NK-92 treated with Interleukin-12 subunit alpha and Interleukin-12 subunit beta, amount 100 ng/mL, for 24 hours (cell line): ENCODE measurements at places on chromosomes 13 and 19.

- no peak for DNase-seq
Observed at GRCh38 chr13:41224113-41225110, 30.0 kb upstream of the KBTBD7 start.

- DNase-seq, result no peak
Observed at GRCh38 chr13:29577136-29578051, 18.1 kb downstream of the SLC7A1 start.

DNA sequence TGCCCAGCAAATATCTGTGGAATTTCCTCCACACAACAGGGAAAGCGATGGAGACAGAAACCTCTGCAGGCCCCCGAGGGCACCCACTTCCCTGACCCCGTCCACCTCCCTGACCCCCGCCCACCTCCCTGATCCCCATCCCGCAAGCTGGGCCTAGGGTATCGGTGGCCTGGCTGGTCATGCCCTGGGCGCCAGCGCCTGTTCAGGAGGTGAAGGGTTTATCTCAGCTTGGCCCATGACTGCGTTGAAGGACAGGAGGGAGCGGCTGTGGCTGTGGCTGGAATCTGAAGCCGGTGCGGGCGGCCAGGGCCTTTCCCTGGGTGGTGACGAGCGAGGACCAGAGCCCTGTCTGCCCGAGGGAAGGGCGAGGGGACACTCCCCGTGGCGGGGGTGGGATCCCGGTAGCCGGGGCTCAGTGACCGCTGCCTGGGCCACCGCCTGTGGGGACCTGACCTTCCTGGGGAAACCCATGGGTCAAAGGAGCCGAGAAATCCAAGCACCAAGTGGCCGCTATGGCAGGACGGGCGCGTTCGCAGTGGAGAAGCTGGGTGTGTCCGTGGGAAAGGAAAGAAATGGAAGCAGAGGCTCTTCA is 20.7 kb downstream of the GAS6 start:
- DNase-seq, result no peak

DNA sequence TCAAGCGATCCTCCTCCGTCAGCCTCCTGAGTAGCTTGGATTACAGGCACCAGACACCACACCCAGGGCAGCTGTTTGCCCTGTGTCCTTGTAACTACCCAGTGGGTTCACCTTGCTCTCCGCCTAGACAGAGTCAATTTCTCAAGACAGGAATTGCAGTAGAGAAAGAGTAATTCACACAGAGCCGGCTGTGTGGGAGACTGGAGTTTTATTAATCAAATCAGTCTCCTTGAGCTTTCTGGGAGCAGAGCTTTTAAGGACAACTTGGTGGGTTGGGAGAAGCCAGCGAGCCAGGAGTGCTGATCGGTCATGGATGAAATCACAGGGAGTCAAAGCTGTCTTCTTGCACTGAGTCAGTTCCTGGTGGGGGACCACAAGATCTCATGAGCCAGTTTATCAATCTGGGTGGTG is 20.6 kb upstream of the ADGRE1 start:
- no peak for DNase-seq

- DNase-seq, result no peak
Observed at GRCh38 chr13:110154410-110154933, 152.5 kb downstream of the COL4A1 start.
